Midbrain (tissue), 1 donor: ENCODE measurements at places on chromosomes 13 and 19.

DNA sequence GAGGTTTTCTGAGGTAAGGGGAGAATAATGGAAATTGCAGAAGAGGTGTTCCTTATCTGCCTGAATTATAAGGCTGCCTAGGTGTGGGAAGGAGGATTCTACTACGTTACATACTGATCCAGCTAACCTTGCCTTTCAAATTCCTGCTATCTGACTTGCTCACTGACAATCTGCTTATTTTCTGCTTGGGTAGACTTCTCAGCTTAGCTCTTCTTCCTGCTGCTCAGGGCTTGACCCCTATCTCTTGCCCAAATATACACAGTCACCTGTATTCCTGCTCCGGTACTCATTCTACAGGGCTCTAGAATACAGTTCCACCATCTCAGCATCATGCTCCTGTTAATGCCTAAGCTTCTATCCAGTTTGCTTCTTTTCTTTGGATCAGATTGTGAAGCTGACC is 1607.6 kb downstream of the OLFM4 start:
- no peak for DNase-seq

- peak; percentile 58 for DNase-seq
Measured at GRCh38 chr13:41652735-41653361, 195.5 kb downstream of the RGCC start.

DNA sequence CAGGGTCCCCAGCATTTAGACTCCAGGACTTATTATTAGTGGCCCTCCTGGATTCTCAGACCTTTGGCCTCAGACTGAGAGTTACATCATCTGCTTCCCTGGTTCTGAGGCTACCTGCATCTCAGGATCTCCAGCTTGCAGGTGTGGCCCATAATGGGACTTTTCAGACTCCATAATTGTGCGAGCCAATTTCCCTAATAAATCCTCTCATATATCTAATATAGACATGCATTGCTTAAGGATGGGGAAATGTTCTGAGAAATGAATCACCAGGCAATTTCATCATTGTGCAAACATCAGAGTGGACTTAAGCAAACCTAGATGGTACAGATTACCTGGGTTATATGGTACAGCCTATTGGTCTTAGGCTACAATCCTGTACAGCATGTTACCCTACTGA is 116.5 kb upstream of the FBXL3 start:
- DNase-seq = no peak

DNA sequence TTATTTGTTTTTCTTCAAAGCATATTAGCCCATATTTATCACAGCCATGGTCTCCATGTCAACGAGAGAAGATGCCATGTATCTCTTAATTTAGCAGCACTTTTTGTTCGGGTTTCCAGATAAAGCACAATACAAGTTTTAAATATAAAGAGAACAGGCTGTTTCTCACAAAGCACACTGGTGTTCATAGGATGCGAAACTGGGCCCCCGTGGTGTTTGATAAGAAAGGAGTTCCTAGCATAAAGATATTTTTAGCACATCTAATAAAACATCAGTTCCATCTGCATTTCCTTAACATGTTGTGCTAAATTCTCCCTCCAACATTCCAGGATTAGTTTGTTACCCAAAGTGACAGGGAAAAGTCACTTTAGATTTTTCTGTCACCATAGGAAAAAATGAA is 72.4 kb upstream of the EDNRB start:
- no peak for DNase-seq

DNA sequence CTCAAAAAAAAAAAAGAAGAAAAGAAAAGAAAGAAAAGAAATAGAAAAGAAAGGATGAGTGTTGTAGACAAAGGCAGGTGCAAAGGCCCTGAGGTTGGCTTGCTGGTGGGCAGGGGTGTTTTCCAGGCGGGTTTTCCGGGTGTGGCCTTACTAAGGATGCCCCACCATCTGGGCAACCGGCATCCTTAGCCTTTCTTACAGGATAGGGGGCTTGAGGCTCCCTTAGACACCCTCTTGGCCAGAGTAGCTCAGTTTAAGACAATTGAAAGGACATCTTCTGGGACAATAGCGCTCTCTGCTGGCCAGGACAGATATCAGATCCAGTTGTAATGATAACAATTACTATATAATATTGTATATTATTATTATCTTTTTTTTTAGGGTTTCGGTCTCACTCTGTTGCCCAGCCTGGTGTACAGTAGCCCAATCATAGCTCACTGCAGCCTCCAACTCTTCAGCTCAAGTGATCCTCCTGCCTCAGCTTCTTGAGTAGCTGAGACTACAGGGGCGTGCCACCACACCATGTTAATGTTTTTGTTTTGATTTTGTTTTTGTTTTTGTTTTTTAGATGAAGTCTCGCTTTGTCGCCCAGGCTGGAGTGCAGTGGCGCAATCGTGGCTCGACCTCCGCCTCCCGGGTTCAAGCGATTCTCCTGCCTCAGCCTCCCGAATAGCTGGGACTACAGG is 1.4 kb upstream of the QTRT1 start:
- DNase-seq = peak; percentile 44

- DNase-seq = no peak
Measured at GRCh38 chr19:18975869-18976268, 34.9 kb upstream of the HOMER3 start.

DNA sequence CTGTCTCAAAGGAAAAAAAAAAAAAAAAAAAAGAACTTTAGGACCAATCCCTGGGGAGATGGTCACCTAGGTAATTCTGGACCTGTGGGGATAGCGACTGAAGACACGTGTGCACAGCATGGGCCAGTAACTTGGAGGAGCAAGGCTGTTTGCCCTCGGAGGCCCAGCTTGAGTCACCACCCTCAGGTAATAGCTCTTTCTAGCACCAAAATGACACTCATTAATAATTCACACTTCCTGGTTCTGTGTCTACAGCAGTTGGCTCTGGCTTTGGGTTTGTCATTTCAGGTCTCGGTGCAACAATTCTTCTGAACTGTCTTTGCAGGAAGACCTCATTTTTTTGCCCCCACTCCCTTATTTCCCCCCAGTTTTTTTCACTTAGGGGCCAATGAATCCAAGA is 3.9 kb upstream of the ATP11A start:
- no peak for DNase-seq

DNA sequence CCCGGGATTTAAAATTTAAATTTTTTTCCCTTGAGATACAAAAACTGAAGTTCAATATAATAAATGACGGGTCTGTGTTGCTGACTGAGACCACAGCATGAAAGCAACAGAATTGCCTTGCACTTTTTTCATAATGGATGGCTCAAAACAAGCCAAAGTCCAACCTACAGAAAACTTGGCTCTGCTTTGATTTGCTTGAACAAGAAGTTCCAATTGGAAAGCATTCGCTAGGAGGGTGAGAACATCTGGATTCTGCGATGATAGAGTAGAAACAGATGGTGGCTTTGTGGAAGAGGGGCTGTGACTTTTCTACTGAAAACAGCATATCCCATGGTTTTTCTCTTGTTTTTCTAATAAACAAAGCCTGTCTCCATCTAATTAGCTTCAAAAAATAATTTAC is 46.4 kb downstream of the THSD1 start:
- no peak for DNase-seq

- no peak for DNase-seq
Measured at GRCh38 chr13:106989876-106990275, 421.9 kb upstream of the ARGLU1 start.

DNA sequence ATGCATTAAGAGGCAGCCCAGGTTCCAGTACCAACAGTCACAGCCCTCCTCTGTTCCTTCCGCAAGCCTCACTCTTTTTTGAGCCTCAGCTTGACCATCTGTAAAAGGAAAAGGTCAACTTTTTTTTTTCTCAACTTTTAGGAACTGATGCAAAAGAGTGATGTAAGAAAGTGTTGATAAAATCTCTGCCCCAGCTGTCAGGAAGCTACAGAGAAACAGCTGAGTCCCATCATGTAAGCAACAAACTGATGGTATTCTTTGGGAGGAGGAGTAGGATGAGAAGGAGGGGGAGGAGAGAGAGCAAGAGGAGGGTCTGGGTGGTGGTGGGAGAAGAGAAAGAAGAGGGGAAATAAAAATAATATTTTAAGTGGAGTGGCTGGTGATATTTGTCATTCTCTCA is 233.9 kb upstream of the TSHZ3 start:
- DNase-seq = no peak

- peak; percentile 77 for DNase-seq
Measured at GRCh38 chr13:102870677-102871415, 25.0 kb downstream of the ERCC5 start.

GRCh38 chr19:45231891-45232290 is 13.3 kb downstream of the EXOC3L2 start:
- DNase-seq = no peak

DNA sequence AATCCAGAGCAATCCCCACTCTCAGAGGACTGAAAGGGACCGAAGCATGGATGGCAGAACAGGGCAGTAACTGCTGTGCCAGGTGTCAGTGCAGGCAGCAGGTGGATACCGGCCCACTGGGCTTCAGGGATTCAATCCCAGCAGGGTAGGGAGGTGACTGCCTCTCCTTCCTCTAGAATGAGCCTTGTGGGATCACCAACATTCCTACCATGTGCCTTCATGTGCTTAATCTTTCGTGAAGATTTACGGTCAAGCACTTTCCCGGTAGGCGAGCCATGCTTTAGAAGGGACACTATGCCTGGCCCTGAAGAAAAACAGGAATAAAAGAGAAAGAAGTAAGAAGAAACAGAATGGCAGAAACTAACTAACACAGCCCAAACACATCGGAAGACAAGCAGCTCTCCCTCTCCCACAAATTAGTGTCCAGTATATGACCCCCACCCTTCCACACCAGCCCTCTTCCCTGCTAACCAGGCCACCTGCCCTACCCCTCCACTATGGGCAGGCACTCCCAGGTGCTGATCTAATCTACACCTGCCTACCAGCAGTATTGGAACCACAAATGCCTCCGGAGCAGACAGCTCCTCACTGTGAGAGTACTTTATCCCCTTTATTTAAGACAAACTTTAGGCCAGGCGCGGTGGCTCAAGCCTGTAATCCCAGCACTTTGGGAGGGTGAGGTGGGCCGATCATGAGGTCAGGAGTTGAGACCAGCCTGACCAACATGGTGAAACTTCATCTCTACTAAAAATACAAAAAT is 162.5 kb downstream of the NUFIP1 start:
- DNase-seq = no peak

GRCh38 chr19:13007292-13008045 is 12.2 kb downstream of the NFIX start:
- no peak for DNase-seq

- DNase-seq = no peak
Measured at GRCh38 chr13:113668491-113668971, 1.5 kb downstream of the GRK1 start.

DNA sequence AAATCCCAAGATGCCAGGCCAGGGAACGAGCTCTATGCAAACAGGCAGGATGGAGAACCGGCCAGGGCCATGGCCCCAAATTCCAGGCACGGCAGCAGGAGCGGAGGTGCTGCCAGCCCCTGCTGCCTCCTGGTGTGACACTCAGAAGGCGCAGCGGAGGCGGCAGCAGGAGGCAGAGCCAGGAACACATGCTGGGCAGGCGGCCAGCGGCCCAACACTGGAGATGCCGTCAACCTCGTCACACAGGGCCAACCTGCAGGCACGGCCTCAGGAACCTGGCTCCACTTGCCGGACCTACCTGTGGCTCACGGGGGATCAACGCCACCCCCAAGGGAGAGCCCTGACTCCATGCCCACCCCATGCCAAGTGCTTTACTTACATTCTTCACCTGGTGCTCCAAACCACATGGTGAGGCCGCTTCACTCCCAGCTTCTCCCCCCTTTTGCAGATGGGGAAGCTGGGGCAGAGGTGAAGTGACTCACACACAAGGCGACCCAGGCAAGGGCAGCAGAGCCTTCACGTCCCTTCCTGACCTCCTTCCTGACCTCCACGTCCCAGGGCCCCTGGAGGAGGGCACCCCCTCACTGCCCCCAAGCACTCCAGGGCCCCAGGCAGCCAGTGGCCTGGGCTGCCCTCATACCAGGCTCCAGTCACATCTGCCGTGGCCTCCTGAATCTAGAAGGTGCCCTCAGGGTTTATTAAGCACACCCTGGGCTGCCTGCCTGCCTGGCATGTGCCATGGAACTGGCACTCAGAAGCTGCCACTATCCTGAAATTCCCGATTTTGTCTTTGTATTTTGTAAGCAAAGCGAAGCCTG is 43.5 kb downstream of the GGACT start:
- no peak for DNase-seq
